ENCODE measurements at places on chromosomes 1 and 21.

GRCh38 chr1:48048064-48048463, 50.9 kb upstream of the TRABD2B start:
- DNase-seq: no peak

- DNase-seq: no peak
These were observed 30.7 kb downstream of the SDCCAG8 start for GRCh38 chr1:243286409-243287122.

DNA sequence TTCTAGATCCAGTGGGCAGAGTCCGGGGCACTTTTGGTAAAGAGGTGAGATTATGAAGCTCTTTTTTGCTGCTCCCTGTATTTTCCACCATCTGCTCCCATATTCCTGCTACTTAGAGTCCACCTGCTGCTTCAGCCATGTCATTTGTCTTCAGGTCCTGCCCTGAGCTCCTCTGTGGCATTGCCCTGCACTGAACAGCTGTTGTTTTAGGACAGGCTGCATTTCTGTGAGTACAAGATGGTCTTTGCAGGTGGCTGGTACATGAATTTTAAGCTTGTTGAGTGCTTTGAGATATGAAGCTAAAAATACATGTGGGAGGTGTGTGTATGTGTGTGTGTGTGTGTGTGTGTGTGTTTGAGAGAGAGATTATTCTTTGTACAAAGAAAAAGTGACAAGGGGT, 21.9 kb downstream of the MT1HL1 start:
- no peak for DNase-seq

GRCh38 chr1:172893146-172893841, 157.4 kb downstream of the TNFSF18 start:
- peak; percentile 59 for DNase-seq

- DNase-seq: peak; percentile 36
These were observed 13.1 kb downstream of the VPS26C start for GRCh38 chr21:37253991-37254390.

DNA sequence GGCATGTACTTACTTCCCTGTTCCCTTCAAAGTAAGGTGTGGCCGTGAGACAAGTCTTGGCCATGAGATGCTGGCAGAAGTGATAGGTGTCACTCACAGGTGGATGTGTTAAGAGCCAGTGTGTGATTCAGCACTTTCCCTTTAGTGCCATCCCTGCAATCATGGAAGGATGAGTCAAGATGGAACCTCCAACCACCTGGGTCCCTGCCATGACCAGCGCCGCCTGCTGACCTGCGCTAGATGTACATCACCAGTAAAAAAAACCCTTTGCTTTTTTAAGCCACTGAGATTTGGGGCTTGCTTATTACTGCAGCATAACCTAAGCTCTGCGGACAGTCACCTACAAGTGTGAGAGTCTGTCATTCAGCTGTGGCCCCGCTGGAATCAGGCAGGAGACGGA, 71.7 kb downstream of the TOMM20 start:
- DNase-seq: no peak

DNA sequence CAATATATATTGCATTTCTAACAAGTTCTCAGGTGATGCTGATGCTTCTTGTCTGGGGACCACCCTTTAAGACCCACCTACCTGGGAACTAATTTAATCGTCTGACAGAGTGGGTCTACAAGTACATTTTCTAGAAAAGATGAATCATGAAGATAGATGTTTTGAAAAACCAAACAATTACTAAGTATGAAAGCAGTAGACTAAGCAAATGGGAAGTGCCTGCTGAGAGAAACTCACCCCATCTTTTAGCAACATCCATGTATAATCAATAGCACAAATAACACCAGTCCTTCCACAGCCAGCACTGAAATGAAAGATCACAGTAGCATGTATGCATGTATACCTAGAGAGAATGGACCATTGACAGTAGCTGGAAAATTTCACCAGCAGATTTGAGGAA, 17.3 kb downstream of the PTPN22 start:
- no peak for DNase-seq

DNA sequence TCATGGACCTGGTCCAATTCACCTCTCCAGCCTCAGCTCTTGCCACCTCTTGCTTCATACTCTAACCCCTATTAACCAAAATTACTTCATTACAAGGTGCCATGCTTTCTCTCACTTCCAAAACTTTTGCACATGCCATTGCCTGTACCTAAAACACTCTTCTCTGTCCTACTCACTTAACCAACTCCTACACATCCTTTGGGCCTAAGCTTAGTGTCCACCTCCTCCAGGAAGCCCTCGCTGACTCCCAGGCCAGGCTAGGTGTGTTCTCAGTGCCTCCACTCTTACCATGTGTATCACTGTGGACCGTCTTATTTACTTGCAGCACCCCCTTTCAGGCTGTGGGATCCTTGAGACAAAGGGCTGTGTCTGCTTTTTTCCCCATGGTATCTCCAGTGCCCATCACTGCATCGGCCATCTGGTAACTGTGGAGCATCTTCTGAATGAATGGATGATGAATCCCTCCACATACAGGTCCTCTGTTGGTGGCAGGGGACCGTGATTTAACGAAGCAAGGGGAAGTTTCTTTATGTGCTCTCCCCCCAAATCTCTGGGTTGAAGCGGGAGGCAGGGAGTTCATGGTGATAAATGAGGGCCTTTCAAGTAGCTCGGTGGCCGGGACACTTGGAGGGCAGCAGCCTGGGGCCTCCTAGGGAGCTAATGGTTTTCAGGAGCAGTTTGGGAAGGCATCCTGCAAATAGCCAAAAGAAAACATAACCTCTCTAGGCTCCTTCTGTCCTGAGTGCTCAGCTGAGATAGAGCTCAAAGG, 111.9 kb downstream of the TRABD2B start:
- DNase-seq: no peak

DNA sequence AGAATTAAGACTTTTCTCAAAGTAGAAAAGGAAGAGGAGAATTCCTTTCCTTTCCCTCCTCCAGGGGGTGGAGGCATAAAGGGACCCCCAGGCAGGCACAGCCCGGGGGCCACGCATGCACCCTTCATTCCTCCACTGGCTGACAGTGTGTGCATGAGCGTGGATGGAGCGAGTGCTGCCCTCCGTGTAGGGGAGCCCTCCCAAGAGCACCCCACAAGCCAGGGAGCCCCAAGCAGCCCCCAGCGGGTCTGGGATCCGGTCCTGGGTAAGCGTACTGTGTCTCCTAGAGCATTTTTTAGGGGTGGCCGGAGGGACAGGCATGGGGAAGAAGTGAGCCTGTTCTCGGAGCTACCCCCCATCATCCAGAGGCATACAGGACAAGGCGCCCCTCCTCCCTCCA, 120.5 kb downstream of the SIK1 start:
- no peak for DNase-seq

DNA sequence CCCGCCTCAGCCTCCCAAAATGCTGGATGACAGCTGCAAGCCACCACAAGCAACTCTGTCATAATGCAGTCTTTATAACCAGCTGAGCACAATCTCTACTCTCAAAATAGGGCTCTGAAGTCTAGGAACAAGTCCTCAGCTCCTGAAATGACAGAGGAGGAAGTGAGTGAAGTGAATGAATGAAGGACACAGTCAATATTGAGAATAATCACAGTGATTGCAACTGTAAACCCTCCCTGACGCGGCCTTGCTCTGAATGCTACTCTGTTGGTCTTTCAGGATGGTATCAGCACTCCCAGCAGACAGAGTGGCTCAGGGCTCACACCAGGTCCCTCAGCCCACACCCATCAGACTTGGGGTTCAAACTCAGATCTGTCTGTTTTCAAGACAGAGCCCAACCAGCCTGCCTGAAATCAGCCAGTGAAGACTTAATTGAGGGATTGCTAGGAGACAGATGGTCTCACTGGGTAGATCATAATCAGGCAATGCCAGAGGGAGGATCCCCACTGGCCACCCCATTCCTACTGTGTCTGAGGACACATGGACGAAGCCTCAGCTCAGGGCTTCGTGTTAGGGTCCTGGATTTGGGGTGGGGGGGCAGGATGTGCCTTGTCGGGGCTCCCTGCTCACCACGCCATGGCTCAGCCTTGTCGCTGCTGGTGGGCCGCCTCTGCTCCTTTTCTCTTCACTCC, 20.9 kb downstream of the RNF187 start:
- DNase-seq: no peak

DNA sequence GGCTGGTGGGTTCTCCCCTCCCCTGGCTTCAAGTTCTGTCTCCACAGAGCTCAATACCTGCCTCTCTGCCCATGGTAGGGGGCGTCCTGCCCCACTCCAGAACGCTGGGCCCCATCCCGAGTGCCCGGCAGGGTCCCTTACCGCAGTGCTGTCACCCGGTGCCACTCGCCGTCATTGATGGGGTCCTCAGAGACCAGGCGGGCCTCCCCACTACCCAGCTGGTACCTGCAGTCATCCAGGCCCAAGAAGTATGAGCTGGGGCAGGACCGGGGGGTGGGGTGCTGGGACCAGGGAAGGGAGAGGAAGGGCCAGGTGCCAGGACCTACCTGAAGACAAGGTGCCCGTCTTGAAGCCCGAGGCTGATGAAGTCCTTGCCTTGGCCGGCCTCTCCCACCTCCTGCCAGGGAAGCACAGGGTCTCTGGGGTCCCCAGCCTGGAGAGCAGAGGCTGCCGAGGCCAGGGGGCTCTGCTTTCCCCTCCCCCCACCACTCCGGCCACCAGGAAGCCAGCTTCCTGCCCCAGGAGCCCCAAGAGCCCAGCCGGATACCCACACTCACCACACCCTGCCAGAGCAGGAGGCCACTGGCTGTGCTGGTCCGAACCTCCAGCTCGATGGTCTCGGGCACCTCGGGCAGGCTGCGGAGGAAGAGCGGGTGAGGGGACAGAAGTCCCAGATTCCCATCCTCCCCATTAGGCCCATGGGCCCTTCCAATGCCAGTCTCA, 12.1 kb downstream of the LDLRAD2 start:
- DNase-seq: no peak

- DNase-seq: no peak
These were observed 50.7 kb downstream of the UMODL1 start for GRCh38 chr21:42121794-42122193.

DNA sequence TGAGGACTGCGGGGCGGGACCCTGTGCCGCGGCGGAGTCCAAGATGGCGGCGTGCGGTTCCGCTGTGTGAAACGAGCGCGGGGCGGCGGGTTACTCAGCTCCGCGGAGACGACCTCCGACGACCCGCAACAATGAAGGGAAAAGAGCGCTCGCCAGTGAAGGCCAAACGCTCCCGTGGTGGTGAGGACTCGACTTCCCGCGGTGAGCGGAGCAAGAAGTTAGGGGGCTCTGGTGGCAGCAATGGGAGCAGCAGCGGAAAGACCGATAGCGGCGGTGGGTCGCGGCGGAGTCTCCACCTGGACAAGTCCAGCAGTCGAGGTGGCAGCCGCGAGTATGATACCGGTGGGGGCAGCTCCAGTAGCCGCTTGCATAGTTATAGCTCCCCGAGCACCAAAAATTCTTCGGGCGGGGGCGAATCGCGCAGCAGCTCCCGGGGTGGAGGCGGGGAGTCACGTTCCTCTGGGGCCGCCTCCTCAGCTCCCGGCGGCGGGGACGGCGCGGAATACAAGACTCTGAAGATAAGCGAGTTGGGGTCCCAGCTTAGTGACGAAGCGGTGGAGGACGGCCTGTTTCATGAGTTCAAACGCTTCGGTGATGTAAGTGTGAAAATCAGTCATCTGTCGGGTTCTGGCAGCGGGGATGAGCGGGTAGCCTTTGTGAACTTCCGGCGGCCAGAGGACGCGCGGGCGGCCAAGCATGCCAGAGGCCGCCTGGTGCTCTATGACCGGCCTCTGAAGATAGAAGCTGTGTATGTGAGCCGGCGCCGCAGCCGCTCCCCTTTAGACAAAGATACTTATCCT, 430 bp downstream of the RBM15 start:
- no peak for DNase-seq

- no peak for DNase-seq
These were observed 374.5 kb downstream of the RPS6KC1 start for GRCh38 chr1:213425376-213426030.

- no peak for DNase-seq
These were observed 4.8 kb downstream of the SLX9 start for GRCh38 chr21:44944596-44944995.

- peak; percentile 89 for DNase-seq
These were observed 38.4 kb downstream of the TAS1R2 start for GRCh38 chr1:18820791-18821641.

DNA sequence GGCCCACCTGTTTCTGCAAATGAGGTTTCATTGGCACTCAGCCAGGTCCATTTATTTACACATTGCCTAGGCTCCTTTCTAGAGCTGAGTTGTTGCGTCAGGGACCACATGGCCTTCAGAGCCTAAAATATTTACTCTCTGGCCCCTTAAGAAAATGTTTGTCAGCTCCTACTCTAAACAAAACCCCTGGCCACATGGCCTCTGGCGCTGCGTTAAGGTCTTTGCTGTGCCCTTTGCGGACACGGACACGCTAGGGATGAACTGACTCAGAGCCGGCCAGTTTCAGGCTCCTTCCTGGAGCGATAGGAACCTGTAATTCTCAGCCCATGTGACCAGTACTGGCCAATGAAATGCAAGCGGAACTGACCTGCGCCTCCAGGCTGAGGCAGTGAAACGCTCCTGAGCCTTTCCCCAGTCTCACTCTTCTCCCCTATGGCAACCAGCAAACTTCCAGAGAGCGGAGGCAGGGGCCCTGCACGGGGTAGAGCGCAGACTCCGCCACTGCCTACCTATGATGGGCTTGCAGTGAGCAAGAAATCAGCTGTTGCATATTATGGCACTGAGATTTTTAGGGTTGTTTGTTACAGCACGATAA, 160.3 kb downstream of the ETS2 start:
- no peak for DNase-seq

GRCh38 chr1:182301467-182302198, 90.0 kb downstream of the GLUL start:
- no peak for DNase-seq

DNA sequence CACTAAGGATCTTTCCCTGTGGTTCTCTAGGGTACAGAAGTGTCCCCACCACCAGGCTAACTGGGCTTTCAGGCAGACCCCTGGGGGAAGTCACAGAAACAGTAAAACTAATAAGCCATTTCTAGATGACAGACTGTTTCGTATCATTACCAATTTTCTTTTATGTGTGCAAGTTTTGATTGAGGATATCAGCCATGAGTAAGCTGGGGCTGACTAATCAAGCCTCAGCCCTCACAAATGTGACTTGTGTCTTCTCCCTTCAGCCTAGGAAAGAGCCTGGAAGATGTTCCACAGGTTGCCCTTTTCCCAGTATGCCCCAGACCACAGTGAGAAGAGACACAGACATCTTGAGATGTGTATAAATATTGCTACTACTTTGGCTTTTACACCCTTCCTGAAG, 10.5 kb downstream of the PTGFRN start:
- no peak for DNase-seq

- DNase-seq: no peak
These were observed 1.8 kb downstream of the AGPAT3 start for GRCh38 chr21:43866659-43867331.

DNA sequence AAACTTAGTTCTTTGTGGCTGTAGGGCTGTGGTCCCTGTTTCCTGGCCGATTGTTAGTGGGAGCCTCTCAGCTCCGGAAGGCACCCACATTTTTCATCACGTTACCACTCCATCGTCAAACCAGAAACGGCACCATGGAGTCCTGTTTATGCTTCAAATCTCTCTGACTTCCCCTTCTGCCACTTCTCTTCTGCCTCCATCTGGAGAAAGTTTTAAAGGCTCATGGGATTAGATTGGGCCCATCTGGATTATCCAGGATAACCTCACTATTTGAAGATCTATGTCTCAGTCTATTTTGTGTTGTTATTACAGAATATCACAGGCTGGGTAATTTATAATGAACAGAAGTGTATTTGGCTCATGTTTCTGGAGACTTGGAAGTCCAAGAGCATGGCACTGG, 19.3 kb upstream of the IL22RA1 start:
- no peak for DNase-seq

Data from femur (tissue), 1 donor.